ENCODE measurements at places on chromosomes 7 and 10.
A peak's percentile ranks its signal among the peaks of the same experiment; 100 is the strongest.

- no peak for DNase-seq
These were observed 94.2 kb downstream of the C10orf90 start for GRCh38 chr10:126576336-126576735.

- DNase-seq = peak; percentile 53
These were observed at the start of gene MKX for GRCh38 chr10:27745732-27746396. TSS of gene MKX (minus strand) at chr10:27745819. CDS start at chr10:27743415, 2,404 bp downstream.

- DNase-seq = no peak
These were observed 109.4 kb downstream of the EEPD1 start for GRCh38 chr7:36262309-36263094.

DNA sequence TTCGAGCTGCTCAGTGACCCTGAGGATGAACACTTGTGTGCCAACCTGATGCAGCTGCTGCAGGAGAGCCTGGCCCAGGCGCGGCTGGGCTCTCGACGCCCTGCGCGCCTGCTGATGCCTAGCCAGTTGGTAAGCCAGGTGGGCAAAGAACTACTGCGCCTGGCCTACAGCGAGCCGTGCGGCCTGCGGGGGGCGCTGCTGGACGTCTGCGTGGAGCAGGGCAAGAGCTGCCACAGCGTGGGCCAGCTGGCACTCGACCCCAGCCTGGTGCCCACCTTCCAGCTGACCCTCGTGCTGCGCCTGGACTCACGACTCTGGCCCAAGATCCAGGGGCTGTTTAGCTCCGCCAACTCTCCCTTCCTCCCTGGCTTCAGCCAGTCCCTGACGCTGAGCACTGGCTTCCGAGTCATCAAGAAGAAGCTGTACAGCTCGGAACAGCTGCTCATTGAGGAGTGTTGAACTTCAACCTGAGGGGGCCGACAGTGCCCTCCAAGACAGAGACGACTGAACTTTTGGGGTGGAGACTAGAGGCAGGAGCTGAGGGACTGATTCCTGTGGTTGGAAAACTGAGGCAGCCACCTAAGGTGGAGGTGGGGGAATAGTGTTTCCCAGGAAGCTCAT lies 1.1 kb downstream of the DDIT4 start:
- DNase-seq = peak; percentile 79

DNA sequence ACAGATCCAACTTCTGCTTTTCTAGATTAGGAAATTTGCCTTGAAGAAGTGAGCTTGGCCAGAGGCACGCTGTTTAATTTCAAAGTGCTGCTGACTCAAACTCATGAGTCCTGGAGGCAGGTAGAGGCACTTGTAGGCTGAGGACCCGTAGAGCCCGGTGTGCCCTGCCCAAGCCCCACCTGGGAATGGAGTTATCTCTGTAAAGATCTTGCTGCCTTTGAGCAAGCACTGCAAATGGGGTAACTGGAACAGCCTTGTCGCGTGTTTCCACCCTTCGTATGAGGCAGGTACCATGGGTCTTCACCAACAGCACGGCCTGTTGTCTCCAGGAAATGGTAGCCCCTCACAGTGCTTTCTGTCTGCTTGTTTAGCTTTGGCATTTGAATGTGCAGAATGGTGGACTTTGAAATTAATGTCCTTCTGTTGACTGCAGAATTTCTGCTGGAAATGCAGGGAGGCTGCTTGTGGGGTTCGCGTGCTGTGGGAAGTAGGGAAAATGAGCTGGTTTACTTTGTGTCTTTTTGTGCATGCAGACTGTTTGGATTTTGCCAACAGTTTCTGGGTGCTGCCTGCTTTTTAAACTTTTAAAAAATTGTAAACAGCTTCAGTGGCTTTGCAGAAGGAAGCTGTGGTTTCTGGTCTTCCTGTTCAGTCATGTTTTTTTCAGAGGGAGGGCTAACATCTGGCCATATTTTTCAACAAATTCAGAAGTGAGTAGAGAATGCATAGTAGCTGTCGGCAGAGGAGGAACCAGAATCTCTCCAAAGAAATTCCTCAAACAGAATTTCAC lies 27.2 kb downstream of the CCM2 start:
- DNase-seq = peak; percentile 35

- no peak for DNase-seq
These were observed 82.2 kb upstream of the GPR22 start for GRCh38 chr7:107387573-107388219.

DNA sequence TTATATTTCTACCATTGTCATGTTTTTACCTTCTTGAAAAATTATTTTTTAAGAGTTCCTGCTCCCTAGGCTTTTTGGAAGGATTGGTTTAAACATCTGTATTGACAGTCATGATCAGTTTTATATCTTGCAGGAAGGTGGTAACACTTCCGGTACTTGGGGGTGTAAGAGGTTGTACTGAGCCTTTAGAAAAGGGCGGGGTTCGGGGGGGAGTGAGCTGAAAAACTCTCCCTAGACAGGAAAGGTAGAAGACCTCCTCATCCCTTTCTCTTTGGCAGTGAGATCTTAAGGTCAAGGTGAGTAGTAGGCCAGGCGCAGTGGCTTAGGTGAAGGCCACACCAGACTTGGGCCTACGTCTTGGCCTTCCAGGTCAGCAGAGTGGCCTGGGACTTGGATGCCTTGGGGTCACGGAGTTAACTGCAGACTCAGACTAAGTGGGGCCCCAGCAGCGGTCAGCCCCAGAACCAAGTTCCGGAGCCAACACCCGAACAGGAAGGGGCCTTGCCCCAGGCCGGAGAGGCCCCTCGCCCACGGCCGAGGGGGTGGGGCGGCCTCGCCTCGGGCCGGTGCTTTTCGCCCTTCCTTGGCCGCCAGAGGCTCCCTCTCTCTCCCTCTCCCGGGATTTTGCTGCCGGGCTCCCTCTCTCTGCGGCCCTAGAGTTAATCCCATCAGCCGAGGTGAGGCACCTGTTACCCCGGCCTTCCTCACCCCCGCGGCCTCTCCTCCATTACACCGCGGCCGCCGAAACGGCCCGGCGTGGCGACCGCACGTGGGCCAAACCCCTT lies at the start of gene PPP1R9A:
Gene PPP1R9A (plus strand): TSS at position 569 of the 785 bp plus-strand sequence. CDS start 2,520 bp downstream, outside the sequence.
- DNase-seq = no peak

DNA sequence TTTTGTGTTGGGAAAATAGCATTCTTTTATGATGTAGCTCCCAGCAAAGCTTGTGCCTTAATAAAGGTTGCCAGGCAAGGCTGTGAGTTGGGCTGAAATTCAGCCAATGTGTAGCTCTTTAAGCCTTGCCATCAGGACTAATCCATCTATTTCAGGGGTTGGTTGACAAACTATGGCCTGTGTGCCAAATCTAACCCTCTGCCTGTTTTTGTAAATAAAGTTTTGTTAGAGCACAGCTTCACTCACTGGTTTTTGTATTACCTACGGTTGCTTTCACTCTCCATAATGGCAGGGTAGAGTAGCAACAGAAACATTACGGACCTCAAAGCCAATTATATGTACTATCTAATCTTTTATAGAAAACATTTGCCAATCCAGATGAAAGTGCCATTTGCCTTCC lies 638.1 kb upstream of the POT1 start:
- no peak for DNase-seq

GRCh38 chr10:109928475-109928891 lies 5.2 kb upstream of the XPNPEP1 start:
- DNase-seq = no peak

DNA sequence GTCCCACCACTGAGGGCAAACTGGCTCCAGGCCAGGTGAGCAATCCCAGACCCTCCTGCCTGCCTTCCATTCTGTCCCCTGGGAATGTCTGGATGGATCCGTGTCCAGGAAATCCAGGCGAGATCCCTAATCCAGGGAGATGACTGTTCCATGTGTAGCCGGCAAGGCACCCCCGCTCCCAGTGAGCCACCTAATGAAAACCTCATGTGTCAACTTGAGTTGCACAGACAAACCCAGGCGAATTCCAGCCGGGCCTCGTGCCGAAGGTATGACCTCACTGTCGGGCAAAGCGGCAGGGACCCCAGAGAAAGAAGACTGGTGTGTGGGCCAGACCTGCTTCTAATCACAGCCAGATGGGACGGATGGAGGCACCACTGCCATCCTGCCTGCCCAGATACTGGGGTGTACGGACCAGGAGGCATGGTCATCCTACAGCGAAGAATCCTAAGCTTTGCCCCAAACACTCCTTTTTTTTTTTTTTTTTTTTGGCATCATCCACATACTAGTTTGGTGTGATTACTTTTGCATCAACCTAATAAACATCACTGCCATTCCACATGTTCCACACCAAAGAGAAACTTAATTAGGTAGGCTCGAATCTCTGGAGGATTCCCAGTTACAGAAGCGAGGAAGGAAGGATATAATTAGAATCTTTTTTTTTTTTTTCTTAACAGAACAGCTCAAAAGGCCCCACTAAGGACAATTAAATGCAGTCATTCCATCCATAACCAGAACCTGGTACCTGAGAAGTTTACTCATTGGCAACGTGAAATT lies 313.1 kb downstream of the CALN1 start:
- no peak for DNase-seq
